ENCODE measurements at places on chromosomes 6 and 20.
A peak's percentile ranks its signal among the peaks of the same experiment; 100 is the strongest.

GRCh38 chr6:43510827-43511163 lies 649 bp upstream of the LRRC73 start:
- DNase-seq: no peak

DNA sequence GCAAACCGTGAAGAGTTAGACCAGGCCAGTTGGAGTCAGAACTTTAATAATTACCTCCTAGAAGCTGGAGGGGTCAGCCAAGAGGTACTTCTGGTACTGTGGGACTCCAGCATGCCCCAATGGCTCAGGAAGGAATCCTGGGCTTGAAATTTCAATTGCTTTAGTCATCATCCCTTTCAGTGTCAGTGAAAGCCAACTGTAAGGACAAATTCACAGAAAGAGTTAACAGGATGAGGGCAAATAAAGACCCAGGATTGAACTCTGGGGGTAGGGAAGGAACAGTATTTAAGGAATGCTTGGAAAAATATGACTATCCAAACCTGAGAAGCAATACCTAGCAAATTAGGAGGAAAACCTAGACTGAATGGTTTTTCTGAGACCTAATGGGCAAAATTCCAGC lies 735.1 kb upstream of the MARCKS start:
- DNase-seq: no peak

- DNase-seq: no peak
These were observed 157.4 kb downstream of the OGFRL1 start for GRCh38 chr6:71446057-71446456.

DNA sequence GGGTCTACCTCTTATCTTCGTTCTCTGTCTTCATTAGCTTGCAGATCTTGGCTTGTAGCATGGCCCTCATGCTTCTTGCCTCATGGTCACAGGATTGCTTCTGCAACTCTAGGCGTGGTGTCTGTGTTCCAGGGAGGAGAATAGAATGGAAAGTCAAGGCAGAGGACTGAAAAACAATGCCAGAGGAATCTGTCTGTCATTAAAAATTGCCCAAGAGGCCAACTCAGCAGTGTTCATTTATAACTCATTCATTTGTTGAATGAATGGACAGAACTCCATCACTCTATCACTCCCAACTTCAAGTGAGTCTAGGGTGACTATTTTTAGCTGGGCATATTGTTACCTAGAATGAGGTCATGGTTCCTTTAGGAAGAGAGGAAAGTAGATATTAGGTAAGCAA lies 179.6 kb downstream of the UST start:
- no peak for DNase-seq

GRCh38 chr20:35698298-35699126 lies 640 bp downstream of the NFS1 start:
- DNase-seq: no peak

DNA sequence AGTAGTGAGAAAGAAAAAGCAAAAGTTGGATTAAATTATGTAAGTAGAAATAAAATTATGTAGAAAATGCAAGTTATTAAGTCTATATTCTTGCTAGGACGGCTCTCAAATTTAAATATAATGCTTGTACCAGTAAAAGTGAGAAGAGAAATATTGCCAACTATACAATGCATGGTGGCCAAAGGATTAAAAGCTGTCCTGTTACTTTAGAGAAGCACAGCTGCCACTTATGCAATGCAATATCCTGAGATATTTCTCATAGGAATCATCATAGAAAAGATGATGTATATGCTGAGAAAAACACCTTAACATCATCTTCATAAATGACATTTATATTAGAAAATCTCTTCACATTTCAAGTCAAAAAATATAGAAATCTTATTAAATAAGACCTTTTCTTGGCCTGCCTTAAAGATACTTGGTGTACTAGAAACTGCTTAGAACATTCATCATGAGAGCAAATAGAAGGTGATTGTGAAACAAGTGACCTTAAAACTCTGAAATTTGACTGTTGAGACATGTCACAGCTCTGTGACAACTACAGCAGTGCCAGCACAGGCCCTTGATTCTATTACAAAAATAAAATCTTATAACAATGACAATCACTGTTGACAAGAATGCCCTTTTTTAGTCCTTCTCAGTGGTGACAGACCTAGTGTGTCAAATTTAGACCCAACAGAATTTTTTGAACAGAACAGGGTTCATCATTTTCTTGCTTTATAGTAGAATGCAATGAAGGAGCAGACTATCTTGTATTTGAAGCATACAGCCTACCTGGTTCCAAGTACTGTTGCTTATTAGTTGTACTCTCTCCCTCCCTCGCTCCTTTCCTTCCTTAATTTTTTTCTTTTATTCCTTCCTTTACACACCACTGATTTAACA lies 173.1 kb downstream of the CLVS2 start:
- DNase-seq: no peak

DNA sequence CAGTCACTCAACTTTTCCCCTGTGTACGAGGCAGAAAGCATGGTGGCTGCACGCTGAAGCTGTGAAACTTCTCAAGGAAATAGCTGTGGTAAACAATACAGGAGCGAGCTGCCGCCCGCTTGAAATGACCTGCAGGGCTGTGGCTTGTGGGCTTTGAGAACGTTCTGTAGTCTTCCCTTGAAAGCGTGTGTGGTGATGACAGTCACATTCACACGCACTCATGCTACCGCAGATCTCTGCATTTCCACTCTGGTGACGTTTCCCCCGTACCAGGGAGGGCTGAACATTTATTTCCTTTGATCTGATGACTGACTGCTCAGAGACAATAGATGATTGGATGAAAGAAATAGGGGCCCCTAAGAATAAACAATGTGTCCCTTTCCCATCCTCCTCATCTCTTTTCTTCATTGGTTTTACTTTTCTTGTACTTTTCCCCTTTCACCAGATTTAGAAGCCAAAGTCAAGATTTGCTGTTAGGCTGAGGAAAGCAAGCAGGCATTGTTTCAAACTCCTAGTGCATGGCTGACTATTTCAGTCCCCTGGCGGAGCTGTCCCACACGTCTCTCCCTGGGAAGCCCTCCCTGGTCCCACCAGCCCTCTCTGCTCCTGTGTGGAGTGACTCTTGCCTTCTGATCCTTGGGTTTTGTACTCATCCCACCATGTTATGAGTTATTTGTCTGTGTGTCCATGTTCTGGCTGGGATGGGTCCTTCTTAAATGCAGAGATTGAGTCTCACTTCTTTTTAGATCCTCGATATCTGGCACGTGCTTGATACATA lies 3.9 kb downstream of the SYTL3 start:
- peak; percentile 87 for DNase-seq

DNA sequence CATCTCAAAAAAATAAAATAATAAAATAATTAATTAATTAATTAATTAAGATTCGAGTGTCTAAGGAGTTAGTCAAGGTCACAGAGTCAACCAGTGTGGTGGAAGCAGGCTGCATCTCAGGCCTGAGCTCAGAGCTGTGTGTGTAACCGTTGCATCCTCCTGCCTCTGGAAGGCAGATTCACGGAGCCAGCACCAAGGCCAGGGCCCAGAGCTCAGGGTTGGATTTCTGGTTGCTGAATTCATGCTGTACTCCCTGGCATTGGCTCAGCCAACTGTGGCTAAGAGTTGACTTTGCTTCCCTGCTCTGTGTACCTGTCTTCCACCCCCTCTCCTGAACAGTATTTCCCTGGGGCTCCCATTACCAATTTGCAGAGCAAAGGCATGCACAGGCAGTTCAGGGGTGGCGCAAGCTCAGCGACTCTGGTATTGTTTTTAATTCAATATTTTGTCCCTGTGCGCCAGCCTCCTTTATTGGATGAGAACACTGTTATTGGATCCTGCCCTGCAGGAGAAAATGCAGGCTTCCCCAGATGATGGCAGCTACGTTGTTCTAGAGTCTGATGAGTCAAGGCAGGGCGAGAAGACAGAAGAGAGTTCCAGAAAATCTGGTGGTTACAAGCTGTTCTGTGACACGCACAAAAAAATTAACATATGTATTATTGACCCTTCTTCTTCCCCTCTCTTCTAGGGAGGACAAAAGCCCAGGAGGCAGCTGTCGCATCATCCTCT lies 12.3 kb upstream of the CTNNBL1 start:
- no peak for DNase-seq

DNA sequence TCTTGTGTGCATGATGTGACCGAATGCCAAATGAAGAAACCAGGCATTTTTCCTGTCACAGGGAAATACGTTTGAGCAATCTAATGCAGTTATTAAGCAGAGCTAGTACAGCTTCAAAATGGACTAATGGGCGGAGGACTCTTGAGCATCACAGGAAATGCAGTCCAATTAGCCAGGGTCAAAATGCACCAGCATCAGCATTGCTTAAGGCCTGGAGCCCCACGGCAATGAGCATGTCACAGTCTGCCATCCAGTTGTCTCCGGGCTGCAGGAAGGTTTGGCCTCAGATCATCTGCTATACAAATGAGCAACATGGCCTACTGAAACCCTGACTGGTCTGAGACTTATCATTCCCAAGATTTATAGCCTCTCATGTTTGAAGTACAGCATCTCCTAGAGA lies 652.1 kb upstream of the SLC35B3 start:
- no peak for DNase-seq

GRCh38 chr20:61661583-61661982 lies 404.1 kb downstream of the TAF4 start:
- DNase-seq: no peak

DNA sequence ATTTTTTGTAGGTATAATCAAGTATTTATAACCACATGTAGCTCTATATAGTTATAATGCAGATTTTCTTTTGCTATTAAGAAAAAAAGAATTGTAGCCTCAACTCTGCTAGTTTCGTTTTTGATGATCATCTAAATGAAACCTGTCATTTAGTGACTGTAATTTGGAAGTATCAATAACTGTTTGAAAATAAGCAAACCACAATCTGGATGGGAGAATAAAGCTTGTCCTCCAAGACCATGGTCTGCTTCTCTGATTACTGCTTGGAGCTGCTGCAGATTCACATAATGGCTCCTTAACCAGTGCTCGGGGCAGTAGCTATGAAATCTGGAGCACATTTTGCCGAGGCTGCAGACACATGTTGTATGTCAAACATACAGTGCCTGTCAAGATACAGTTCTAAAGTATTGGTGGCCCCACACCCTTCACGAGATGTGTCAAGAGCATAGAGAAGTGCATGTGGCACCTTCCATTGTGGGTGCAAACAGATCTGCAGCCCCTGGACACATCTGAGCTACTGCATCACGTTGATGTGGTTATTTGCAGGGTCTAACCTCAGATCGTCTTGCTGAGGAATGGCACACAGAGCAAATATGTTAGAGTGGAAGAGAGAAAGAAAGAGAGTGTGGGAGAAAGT lies 255.7 kb upstream of the SUPT3H start:
- no peak for DNase-seq

DNA sequence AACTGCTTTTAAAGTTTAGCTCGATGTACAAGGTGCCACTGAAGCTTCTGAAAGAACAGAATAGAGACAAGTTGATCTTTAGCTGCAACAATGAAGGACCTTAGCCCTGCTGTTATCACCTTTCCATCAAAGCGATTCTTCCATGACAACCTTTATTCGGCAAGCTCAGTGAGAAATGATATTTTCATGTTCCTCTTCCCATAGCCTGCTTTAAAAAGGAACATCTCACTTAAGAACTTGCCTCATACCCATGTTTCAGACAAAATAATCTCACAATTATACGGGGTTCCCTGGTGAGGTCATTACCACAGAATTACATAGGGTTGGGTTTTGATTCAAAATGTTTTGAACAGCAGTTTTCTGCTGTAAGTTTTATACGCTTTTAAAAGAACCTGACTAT lies 264.2 kb downstream of the THBS2 start:
- no peak for DNase-seq

DNA sequence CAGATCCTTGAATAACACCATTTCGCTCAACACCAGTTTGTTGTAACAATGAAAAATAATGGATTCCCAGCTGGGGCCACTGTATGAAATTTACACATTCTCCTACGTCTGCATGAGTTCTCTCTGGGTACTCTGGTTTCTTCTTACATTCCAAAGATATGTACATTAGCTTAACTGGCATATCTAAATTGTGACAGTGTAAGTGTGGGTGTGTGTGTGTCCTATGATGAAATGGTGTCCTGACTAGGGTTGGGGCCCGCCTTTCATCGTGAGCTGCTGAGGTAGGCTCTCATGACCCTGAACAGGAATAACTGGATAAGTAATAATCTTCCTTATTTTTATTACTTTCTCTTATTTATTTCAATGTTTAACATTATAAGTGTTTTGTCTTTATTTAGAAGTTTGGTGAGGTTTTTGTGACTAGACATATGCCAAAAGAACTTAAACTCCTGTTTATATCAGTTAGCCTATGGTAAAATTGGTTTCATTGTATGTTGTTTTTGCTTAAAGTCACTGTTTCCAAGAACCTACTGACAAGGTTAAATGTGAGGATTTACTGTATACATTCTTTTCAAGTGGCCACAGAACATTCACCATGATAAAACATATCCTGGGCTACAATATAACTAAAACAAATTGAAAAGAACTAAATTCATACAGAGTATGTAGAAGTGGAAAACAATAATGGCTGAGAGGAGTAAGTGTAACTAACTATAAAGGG lies 42.4 kb downstream of the RBL1 start:
- no peak for DNase-seq

DNA sequence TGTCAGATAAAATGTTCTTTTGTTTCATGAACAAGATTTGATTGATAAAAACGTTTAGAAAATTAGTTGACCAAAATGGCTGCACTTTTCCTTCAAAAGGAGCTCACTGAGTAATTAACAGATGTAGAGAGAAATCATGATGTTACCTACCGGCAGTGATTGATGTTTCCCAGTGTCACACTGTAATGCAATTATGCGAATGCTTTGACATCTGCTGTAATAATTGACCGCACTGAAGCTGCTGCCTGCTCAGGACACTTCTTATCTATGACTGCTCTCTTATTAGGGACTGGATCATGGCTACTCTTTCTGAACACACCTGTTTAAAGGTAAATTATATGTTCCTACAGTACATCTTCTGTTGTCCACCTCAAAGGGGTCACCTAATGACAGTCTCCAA lies 94.6 kb downstream of the GPR63 start:
- DNase-seq: no peak

DNA sequence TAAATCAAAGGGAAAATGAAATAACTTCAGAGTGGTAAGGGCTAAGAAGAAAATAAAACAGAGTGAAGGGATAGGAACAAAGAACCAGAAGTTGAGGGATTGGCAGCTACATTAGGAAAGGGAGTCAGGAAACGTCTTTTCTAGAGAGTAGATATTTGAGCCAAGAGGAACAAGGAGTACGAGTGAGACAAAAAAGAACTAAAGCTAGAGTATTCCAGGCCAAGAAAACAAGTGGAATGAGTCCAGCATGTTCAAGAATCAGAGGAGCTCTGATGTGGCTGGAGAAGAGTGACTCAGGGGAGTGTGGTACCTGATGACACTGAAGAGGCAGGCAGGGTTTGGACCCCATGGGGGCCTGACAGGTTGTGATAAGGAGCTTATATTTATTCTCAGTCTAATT lies 66.3 kb downstream of the CEP162 start:
- DNase-seq: no peak

DNA sequence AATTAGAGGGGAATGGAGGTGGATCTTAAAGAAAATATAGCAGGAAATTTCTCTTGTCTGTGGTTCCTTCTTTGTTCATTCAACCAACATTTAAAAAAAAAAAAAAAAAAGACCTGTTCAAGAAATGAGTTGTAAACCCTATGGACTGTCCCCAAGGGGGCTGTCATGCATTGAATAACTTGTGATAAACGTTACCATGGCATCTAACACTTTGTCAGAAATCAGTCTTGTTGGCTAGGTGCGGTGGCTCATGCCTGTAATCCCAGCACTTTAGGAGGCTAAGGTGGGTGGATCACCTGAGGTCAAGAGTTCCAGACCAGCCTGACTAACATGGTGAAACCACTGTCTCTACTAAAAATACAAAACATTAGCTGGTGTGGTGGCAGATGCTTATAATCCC lies 381.7 kb downstream of the BCKDHB start:
- DNase-seq: no peak

- DNase-seq: no peak
These were observed 106.9 kb upstream of the SGK1 start for GRCh38 chr6:134424798-134425170.

Measured in MM.1S (cell line).